Myocyte (in vitro differentiated cells): ENCODE measurements at places on chromosomes 1 and 21.

GRCh38 chr1:54984131-54984842 lies 3.9 kb downstream of the TMEM61 start:
- no peak for DNase-seq

GRCh38 chr1:62800825-62801306 lies 16.9 kb downstream of the ATG4C start:
- DNase-seq, result peak; percentile 8

DNA sequence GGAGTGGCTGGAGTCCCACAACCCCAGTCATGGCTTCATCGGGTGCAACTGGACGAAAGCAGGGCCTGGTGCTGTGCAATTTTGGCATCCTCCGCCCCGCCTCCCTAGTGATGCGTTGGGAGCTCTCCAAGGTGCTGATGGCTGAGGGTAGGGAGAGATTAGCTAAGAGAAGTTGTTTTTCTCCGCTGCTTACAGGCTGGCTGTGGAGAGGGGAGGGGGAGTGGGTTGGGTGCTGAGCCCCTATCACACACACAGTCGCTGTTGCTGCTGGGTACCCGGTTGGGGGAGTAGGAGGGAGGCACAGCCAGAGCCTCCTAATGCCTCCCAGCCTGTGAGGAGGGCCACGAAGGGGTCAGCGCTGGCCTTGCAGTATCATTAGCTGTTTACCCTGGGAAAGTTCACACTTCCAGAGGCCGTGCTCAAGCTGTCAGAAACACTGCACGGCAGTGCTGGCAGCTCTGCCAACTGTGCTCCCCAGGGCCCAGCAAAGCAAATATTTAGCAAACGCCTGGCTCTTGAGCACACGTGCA lies 110.0 kb downstream of the GRIK3 start:
- DNase-seq, result peak; percentile 19

DNA sequence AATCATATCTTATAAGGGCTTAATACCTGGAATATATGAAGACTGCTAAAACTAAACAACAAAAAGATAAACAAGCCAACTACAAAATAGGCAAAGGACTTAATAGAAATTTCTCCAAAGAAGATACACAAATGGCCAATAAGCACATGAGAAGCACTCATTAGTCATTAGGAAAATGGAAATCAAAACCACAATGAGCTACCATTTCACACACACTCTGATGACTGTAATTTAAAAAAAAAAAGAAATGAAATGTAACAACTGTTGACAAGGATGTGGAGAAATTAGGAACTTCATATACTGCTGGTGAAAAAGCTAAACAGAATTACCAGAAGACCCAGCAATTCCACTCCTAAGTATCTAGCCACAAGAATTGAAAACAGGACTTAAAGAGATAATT lies 374.2 kb upstream of the ZP4 start:
- no peak for DNase-seq

DNA sequence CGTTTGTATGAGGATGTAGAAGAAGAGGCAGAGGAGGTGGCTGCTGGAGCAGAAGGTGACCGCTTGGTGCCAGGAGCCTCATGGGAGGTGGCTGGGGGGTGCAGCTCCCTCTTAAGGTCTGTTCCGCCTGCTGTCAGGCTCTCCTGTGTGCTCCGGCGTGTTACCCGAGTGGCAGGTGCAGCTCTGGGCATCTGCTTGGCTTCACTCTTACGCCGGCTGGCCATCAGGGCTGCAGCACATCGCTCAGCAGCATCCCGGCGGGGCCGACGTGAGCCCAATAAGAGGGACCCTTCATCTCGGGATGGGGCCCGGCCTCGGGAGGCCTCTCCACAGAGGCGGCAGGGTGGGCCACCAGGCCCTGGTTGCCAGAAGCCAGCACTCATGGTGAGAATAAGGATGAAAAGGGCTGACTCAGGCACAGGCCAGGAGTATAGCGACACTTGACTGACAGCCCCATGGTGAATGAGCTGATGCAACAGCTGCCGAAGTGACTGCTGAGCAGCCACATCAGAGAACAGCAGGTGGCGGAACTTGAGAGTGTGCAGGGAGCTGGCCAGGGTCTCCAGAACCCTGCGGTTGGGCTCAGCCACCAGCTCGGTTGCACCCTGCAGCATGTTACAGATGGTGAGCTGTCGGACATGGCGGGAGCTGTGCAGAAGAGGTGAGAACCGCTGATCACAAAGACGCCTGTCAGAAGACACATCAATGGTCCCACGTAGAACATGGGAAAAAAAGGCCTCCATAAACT lies 17.5 kb downstream of the LRRC41 start:
- DNase-seq, result peak; percentile 98

DNA sequence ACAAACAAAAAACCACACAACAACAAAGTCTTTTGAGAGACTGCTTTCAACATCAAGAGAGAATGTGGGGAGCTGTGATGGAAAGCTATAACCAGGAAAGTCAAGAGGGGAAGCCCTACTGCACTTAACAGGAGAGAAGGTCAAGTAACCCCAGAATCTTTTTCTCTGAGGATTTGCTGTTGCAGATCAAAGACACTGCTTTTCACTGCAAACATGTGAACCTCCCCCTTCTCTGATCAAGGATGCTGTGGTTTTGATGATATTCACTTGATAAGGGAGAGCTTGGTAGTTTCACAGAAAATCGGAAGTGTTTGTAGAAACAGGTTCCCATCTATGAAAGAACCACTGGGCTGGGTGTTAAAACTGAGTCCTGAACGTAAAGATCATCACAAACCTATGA lies 4.8 kb downstream of the ETV3 start:
- no peak for DNase-seq

GRCh38 chr21:36163750-36164741 lies 7.4 kb downstream of the DOP1B start:
- no peak for DNase-seq
